Effector memory CD8-positive, alpha-beta T cell (primary cell): ENCODE measurements at places on chromosomes 7 and 10.

DNA sequence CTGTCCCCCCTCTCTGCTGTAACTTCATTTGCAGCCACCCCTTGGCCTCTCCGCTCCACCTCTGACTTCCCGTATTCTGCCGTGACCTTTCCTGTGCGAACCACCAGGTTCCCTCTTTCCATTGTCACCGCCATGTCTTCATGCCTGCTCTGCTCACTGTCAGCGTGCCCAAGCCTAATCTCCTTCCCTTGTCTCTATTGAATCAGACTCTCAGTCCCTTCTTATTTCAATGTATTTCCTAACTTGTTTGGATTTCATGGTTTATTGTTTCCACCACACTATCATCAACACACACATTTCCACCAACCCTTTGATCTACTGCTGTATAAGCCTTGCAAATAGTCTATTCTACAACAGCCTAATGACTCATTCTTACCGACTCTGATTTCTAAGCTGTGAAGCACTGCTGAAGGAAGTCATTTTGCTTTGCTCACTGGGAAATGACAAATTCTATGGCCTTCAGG, 30.0 kb upstream of the INHBA start:
- DNase-seq = no peak

GRCh38 chr7:2940466-2940865, 96.4 kb upstream of the GNA12 start:
- no peak for DNase-seq

GRCh38 chr10:117699436-117700075, 157.0 kb downstream of the EMX2 start:
- DNase-seq = no peak

DNA sequence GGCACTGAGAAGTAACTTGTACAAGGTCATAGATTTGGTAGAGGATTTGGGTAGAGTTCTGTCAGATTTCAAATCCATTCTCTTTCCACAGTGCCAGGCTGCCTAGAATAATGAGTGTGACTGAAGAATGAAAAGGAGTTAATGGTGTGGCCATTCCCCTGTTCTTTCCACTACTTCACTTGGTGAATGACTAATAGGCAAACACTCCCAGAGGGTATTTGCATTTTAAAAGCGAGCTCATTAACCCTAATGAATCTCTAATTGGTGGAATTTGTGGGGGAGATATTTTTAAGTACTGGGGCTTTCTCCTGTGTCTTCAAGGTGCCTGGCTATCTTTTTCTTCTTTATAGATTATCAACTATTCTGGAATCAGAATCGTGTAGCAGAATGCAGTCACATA, 74.8 kb upstream of the RPA3 start:
- no peak for DNase-seq

DNA sequence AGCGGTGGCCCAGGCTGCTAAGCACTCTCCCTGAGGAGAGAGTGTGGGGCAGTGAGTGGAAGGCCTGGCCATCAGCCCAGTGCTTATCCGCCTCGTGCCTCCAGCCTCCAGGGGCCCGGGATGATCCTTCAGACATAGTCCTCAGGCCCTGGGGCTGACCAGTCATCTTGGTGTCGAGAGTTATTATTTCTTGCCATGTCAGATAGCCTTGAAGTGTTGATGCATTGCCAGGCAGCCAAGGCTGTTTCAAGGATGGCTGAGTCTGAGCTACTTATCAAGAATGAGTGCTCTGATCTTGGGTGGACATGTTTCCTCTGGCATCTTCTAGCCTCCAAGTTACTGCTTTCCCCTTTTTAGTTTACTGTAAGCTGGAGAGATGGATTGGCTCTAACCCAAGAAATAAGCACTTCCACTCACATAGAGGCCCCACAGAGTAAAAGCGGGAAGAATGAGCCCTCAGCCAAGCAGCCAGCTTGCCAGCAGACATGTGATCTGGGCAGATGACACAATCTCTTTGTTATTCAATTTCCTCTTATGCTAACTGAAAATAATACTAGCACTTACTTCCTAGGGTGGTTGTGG, 136.5 kb upstream of the NAMPT start:
- DNase-seq = no peak

GRCh38 chr7:129454249-129454551, 20.0 kb downstream of the STRIP2 start:
- DNase-seq = no peak

DNA sequence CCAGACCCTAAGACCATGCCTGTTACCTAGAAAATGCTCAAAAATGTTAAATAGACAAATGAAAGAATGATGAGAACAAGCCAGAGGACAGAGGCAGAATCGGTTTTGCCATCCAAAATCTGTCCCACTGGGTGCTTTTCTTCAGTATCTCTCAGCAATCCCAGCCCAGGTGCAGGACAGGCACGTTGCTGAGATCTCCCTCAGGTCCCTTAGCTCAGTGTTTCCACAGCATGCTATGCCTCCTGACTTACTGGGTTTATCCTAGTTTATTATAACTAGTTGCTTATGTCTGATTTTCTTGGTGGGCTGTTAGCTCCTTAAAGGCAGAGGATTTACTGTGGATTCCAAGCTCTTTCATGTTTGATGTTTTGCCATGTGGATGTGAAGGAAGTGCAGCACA, 20.3 kb downstream of the CPED1 start:
- DNase-seq = no peak

DNA sequence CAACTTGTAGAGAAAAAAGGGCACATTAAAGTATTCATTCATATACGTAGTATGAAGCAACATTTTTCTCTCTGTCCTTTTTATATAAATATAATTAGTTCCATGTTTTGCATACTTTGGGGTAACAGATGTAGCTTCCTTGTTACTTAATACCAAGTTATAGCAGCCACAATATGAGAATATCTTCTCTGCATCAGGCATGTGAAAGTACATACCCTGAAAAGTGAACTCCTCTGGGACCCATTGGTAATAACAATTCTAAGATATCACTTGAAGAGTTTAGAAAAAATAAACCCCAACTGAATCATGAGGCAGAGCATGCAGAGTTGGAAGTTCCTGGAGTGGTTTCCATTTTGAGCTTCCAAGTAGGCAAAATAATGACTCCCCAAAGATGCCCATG, 2.4 kb upstream of the CRPPA start:
- DNase-seq = no peak

- DNase-seq = peak; percentile 18
These were observed 6.8 kb downstream of the CYP26A1 start for GRCh38 chr10:93080350-93081046.

- no peak for DNase-seq
These were observed 505 bp upstream of the FAM204A start for GRCh38 chr10:118342638-118343020.
